ENCODE measurements at places on chromosomes 3 and 15.

GRCh38 chr3:153639631-153640030, 477.6 kb downstream of the RAP2B start:
- no peaks in the 10 kb centered on the region for H3K36me3 ChIP-seq
- no peak overlapping the region for H3K4me3 ChIP-seq
- no peaks in the 10 kb centered on the region for H3K4me1 ChIP-seq
- DNase-seq, result no peak

DNA sequence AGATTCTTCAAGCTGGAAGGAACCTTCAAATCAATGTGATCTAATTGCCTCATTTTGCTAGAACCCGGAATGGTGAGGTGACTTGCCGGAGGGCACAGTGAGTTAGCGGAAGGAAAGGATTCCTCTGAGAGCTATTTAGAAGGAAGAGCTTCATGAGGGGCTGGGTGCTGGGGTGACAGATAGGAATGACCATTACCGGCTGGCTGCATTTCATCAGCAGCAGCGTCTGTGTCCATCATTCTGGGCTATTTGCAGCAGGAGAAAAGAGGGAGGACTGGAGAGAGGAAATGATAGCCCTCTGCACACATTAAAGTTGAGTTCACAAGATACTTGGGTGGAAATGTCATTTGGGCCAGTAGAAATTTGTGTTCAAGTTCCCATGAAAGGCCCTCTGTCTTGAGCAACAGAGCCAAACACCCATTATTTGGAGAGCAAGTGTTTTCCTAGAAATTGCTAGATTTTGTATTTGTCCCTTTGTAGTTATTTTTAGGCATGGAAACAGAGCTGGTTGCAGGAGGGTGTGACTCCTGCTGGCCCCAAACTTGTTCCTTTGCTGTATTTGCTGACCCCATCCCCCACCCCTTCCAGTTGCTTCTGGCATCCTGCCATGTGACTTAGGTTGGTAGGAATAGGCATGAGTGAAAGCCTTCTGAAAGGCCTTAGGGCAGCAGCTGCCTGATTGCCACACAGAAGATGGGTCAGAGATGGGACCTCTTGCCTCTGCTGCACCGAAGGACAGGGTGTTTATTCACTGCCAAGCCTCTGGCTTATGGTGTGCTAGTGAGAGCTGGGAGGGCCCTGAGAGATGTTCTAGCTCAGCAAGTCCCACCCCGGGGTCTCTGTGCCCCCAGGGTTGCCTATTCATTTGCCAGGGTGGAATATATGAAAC, 87.5 kb upstream of the PLXNA1 start:
- DNase-seq, result no peak
- no peak overlapping the region for H3K4me3 ChIP-seq
- peaks cover 10% of the 10 kb centered on the region for H3K36me3 ChIP-seq
- H3K27ac ChIP-seq, result no peak overlapping the region

GRCh38 chr3:188595890-188596376, 442.0 kb downstream of the LPP start:
- H3K27ac ChIP-seq, result no peak overlapping the region
- no peak for DNase-seq
- H3K27me3 ChIP-seq, result no peaks in the 10 kb centered on the region

DNA sequence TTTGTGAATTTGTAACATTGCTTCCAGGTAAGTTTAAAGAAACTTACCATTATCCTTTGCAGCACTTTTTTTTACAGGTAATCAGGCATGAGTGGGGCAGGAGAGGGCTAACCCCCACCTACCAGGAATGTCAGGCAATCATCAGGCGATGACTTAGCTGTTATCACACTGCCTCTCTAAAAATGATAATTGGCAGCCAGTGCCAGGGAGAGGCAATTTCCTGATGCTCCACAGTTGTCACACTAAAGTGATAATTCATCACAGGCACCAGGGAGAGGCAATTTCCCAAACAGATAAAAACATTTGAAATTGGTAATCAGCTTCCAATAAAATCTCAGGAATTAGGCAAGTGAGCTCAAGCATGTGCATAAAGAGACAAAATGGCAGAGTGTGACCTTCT, 26.3 kb downstream of the NSUN3 start:
- no peak overlapping the region for H3K4me3 ChIP-seq
- peaks cover 32% of the 10 kb centered on the region for H3K36me3 ChIP-seq
- peaks cover 3% of the 10 kb centered on the region for H3K4me1 ChIP-seq
- H3K27ac ChIP-seq, result no peak overlapping the region

DNA sequence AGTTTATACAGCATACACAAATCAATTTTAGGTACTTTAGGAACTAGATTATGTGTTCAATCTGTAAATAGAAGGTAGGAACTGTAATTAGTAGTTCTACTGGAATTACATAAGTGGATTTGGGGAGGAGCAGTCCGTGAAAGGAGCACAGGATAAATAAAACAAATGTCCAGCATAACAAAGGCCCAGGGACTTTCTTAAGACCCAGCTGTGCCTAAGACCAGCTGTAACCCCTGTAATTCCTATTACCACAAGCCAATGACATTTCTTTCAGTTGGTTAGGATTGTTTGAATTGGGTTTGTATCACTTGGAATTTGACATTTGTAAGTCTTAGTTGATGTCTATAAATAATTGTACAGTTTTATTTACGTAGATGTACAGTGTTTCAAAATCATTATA, 4.8 kb upstream of the ZBTB20 start:
- no peak overlapping the region for H3K4me3 ChIP-seq
- H3K36me3 ChIP-seq, result peaks cover 10% of the 10 kb centered on the region
- peaks cover 2% of the 10 kb centered on the region for H3K4me1 ChIP-seq
- no peak overlapping the region for H3K27ac ChIP-seq

- no peak for DNase-seq
- H3K27me3 ChIP-seq, result peaks cover 2% of the 10 kb centered on the region
- H3K4me1 ChIP-seq, result peaks cover 12% of the 10 kb centered on the region
- peaks cover 9% of the 10 kb centered on the region for H3K36me3 ChIP-seq
Measured at GRCh38 chr15:22944651-22945050, 35.5 kb downstream of the CYFIP1 start.
